ENCODE measurements at places on chromosomes 13 and 19. TPM values are rescaled to one million over a fixed set of nuclear protein-coding genes. Genes with fewer than 3 reads are reported as not detected.

SUGP2 gene
- 89.8 TPM for total RNA-seq

CEACAM16 gene
- not detected for total RNA-seq

BEST2 gene
- not detected for total RNA-seq

SAMD1 gene
- total RNA-seq, result 73.8 TPM

OVOL3 gene
- not detected for total RNA-seq

EDNRB gene
- total RNA-seq, result not detected

BICRA gene
- total RNA-seq, result 9.8 TPM

GDF15 gene
- not detected for total RNA-seq

U2AF2 gene
- total RNA-seq, result 252 TPM

RNF113B gene
- not detected for total RNA-seq

CXCL17 gene
- total RNA-seq, result not detected

PGPEP1 gene
- total RNA-seq, result 20.9 TPM

KLK14 gene
- 0.69 TPM for total RNA-seq

CCDC169 gene
- 0.30 TPM for total RNA-seq

KANK2 gene
- 0.91 TPM for total RNA-seq

TNNI3 gene
- total RNA-seq, result 0.32 TPM

ARL11 gene
- total RNA-seq, result 0.72 TPM

KDELR1 gene
- total RNA-seq, result 78.8 TPM

PDX1 gene
- total RNA-seq, result not detected

LGALS14 gene
- total RNA-seq, result 1.4 TPM

GATAD2A gene
- 123 TPM for total RNA-seq

ERICH6B gene
- total RNA-seq, result not detected

GRK1 gene
- 0.21 TPM for total RNA-seq

TRPC4 gene
- total RNA-seq, result not detected

All from activated CD4-positive, alpha-beta T cell treated with anti-CD3 and anti-CD28 coated beads for 36 hours (primary cell).